ENCODE measurements at places on chromosomes 6 and 20.
A peak's percentile ranks its signal among the peaks of the same experiment; 100 is the strongest.

GRCh38 chr20:38866265-38867061, 59.8 kb upstream of the FAM83D start:
- no peak for DNase-seq

DNA sequence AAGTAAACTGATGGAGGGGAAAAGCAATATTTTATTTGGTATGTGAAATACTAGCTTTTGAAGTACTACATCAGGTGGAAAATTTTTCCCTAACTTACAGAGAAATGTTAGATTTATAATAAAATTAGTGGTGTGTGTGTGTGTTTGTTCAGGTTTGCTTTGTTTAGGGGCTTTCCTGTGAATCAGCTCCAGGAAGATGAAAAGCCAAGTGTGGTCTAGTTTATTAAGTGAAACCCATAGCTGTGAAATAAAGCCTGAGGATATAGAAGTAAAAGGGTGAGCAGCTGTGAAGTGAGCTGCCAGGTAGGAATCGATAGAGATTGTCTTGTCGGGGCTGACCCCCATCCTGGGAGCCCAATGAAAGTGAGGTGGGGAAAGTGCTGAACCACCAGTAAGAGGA, 347.6 kb upstream of the IMPG1 start:
- no peak for DNase-seq

DNA sequence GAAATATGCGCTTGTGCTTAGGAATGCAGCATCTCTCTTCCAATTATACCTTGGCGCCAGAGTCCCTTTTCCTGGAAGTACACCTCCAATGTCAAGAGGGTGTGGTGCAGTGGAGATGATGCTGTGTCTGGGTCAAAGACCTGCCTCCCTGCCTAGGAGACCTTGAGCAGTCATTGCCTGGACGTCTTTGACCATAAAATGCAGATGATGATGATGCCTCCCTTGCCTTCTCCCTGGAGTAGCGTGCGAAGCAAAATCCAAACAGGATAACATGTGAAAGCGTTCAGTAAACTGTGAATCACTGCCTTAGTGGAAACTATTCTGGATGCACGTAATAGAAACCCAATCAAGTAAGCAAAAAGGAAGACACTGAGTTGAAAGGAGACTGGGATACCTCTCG, 97.4 kb upstream of the ARMC2 start:
- DNase-seq: no peak

DNA sequence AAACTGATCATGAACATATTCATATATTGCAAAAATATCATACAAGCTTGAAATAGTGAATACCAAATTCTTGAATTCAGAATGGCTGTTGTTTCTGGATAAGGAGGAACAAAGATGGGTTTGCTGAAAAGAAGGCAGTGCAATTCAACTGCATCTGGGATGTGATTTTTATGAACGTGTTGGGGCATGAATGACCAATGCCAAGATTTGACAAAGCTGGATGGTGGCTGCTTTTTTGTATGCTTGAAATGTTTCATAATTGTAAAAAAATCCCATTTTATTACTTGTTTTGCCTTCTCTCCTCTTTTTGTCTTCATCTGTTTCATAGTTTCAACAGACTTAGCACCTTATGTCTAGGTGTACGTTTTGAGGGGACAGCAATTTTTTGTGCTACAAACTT, 36.8 kb upstream of the BCAS1 start:
- no peak for DNase-seq

- DNase-seq: no peak
Observed at GRCh38 chr6:32075781-32076180, 33.4 kb downstream of the TNXB start.

GRCh38 chr6:79031821-79032590, 46.0 kb downstream of the PHIP start:
- no peak for DNase-seq

GRCh38 chr20:49123982-49124381, 64.2 kb downstream of the STAU1 start:
- DNase-seq: no peak

DNA sequence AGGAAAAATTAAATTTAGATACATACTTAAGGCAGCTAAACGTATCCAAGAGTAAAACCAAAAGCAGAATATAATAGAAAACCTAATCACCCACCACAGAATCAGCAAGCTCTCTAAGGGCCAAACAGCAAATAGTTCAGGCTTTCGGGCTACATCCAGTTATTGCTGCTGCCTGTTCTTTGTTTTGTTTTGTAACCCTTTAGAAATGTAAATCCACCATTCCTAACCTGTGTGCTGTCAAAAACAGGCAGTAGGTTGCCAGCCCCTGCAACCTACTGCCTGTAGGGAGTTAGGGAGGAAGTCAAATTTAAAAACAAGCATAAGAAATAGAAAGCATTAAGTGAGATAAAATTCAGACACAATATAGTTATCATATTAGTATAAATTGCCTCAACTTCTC, 225.9 kb downstream of the PTPRT start:
- no peak for DNase-seq

DNA sequence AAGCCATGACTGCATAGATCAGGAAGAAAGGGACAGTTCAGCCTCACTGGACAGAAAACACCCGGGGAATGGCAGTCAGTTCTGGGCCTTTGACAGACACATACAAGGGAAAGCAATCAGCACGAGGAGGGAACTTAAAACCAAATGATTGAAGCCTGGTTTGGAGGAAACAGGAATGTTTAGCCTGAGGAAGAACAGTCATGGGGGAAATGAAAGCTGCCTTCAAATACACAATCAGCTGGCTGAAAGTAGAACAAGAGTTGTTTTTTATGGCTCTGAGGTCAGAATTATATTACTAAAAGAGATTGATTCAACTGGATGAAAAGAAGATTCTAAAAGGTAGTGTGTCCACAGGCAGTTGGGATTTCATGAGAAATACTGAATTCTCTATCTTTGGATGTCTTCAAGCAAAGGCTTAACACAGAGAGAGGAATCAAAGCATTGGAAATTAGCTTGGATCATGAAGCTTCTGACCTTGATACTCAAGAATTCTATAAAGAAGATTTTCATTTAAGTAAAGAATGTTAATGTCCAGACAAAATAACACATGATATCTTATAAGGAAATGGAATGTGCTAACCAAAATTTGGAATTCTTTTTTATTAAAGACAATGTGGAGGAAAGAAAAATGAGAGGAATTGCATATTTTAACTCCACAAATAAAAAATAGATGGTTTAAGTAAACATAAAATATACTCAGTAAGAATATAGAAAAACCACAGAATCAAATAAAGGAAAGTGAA, 216.6 kb downstream of the IBTK start:
- DNase-seq: no peak

GRCh38 chr6:143253586-143253985, 192.9 kb downstream of the AIG1 start:
- DNase-seq: no peak

GRCh38 chr6:10510592-10511367, 10.4 kb upstream of the GCNT2 start:
- DNase-seq: no peak

- peak; percentile 17 for DNase-seq
Observed at GRCh38 chr20:3716195-3716834, 3.9 kb upstream of the SIGLEC1 start.

DNA sequence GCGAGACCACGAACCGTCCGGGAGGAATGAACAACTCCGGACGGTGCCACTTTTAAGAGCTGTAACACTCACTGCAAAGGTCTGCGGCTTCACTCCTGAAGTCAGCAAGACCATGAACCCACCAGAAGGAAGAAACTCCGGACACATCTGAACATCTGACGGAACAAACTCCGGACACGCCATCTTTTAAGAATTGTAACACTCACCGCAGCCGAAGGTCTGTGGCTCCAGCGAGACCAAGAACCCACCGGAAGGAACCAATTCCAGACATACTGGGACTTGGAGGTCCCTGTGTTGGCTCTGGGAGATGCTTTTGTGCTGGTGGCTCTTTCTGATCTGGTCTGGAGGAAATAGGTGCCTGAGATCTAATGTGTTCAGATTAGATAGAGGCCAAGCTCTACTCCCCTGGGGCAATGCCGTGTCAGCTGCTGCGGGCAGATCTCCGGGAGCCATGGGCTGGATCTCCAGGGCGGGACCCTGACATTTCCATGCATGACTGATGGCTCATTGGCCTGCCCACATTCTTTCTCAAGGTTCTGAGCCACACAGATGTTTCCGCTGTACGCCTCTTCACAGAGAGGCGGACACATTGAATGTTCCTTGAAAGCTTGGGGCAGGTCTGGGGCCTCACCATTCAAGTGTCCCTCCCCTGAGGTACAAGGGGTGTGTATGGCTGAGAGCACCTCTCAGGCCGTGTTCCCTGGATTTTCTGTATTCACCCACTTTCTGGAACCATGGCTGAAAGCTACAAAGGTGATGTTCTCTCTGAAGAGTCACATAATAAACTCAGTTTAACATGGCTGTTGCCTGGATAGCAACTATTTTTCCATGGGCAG, 29.3 kb downstream of the GMPR start:
- no peak for DNase-seq

DNA sequence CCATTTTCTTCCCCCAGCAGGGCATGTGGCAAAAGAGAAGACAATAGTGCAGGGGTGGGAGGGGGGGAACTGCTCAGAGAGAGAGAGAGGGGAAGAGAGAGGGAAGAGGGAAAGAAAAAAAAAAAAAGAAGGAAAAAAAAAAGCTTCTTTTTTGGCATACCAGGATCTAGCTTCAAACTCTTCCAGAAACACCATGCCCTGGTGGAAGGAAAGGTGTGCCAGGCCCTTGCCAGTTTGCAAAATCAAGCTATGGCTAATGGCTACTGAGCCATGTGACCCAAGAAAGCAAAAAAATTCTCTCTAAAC, 326 bp downstream of the ZMYND8 start:
- DNase-seq: no peak

DNA sequence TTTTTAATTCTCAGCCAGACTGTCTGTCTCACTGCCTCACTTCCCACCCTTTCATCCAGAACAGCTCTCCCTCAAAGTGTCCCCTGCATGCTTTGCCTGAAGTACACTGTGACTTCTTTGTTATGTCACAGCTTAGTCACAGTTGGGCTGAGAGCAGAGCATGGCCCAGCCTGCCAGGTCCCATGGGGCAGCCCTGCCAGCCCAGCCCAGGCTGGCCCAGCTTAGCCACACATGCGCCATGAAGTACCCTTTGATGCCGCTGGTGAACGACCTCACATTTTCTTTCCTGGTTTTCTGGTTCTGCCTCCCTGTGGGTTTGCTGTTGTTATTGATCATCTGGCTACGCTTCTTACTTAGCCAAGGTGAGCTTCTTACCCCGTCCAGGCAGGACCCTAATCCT, at the start of gene ADIG:
Gene ADIG, plus strand, starts transcription at position 185 of the 400 bp plus-strand sequence. Its CDS starts 54 bp downstream, at position 239.
- no peak for DNase-seq

DNA sequence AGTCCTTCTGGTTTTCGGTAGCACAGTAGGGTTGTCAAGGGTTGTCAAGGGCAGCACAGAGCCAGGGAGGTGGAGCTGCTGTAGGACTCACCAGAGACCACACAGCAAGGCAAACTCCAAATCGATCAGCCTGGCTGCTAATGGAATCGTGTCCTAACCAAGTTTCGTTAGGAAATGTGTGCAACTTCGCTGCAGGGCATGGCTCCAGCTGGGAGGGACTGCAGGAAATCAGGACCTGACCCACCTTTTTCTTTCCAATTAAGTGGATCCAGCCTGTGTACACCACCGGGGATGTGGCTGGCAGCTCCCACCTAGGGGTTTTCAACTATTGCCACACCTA, 251.7 kb upstream of the QKI start:
- DNase-seq: no peak

DNA sequence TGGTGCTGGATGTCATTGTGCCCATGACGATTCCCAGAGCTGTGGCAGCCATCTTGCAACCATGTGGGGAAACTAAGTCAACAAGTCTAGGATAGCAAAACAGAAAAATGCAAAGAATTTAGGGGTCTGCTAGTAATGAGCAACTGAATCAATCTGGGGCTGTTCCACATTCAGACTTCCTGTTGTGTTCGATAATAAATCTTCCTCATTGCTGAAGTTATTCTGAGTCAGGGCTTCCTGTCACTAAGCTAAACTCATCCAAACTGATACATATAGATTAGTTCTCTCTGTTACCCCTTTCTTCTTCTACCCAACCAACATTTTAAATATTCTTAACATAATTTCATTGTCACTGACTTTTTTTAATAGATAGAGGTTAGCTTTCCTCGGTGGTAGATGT, 205.9 kb downstream of the HACE1 start:
- no peak for DNase-seq

DNA sequence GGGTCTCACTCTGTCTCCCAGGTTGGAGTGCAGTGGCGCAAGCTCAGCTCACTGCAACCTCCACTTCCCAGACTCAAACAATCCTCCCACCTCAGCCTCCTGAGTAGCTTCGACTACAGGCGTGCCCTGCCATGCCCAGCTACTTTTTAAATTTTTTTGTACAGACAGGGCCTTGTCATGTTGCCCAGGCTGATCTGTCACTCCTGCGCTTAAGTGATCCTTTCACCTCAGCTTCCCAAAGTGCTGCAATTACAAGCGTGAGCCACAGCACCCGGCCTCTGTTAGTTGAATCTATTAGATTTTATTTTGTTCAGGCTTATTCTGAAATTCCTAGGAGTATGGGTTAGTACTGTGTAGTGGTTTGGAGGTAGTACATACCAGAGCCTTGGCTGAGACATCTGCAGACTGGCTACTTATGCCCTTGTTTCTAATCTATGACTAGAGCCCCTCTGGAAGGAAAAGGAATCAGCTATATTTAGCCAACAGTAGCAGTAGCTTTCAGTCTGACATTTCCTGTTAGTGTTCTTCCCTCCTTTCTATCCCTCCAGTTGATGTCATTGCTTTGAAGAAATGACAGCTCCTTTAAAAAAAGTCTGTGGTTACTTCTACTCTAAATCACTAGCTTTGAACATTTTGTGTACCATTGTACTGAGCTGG, 74.4 kb downstream of the ITCH start:
- DNase-seq: no peak

DNA sequence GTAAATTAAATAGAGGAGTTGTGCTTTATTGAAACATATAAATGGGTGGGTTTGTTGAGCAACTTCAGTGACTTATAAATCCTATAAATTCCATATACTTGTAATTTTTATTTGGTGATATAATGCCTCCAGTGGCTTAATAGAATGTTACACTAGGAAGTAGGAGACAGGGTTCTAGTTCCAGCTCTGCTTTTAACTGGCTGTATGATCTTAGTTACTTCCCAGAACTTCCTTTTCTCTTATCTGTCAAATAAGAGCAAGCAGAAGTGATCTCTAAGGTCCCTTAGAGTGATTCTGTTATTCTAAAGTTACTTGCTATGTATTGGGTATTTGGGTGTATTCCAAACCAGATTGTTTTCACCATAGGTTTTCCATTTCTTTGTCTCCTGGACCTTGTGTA, 10.2 kb downstream of the ZSCAN23 start:
- no peak for DNase-seq

DNA sequence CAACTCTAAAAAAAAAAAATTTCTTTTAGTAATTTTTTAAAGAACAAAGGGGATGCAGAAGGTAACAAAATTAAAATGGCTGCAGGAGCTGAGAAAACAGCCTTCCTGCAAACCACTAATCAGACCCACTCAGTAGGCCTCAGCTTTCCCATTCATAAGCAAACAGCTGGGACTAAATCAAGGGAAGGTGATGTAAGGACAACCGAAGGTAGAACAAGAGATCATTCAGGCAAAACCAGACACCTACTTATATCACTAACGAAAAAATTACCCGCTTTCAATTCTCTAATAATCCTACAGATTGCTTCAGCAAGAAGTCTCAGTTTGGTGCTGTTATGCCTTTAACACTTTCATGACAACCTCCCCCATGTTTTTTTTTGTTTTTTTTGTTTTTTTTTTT, 124.0 kb downstream of the ZMYND8 start:
- DNase-seq: no peak

Measured in effector memory CD8-positive, alpha-beta T cell (primary cell).